ENCODE measurements at places on chromosomes 3 and 15.

- no peak for DNase-seq
Observed at GRCh38 chr3:88369337-88369736, 219.6 kb downstream of the C3orf38 start.

DNA sequence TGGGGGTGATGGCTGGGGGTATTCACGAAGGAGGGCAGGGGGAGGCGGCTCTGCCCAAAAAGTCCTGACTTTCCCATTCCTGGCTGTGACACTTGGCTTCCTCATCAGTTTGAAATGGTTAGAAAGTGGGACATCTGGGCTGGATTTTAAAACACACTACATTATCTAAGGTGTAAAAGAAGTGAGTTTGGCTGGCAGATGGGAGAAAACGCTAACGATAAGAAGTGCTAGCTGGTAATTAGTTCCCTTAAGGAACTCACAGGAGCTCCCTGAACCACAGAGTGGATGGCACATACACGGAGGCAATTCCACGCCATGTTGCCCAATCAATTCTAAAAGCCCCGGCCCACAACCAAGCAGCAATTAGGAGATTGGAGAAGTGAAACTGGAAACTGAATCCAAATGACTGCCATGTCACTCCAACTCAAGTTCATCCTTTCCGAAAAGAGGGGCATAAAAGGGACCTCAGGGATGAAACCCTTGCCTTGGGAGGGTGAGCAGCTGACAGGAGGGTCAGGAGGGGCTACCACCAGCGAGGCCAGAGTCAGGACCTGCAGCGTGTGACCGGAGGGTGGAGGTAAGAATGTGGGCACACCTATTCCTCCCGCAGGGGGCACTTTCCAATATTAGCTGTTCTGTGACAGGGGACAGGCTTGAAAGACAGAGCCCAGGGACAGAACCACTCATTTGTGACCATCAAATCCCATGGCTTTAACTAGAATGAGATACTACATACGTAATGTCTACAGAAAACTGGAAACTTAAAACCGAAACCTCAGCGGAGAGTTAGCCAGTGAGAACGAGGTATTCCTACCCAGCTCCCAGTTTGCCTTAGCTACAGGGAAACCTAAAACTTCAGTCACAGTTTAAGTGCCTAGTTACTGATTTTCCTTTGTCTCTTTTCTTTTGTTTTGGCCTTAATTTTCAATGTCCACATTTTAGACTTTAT lies 95.3 kb upstream of the OXTR start:
- DNase-seq, result peak; percentile 13

GRCh38 chr15:45150481-45150880 lies 20.7 kb downstream of the DUOX1 start:
- no peak for DNase-seq

- DNase-seq, result no peak
Observed at GRCh38 chr3:162367429-162368260, 871.0 kb downstream of the OTOL1 start.

- DNase-seq, result peak; percentile 22
Observed at GRCh38 chr3:50164984-50165909, 10.1 kb downstream of the SEMA3F start.

DNA sequence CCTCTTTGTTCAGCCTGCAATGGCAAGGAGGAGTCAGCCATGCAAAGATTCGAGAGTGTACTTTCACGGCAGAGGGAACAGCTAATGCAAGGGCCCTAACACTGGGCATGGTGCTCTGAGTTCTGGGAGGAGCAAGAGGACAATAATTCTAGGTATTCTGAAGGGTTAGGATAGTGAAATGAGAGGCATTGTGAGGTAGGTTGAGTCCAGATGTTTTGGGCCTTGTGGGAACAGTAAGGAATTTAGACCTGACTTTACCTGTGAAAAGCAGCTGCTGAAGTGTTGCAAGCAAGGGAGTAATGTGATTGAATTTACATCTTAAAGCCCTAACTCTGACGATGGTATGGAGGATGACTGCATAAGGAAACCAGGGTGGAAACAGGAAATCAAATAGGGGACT lies 211.6 kb downstream of the CNTN3 start:
- no peak for DNase-seq

DNA sequence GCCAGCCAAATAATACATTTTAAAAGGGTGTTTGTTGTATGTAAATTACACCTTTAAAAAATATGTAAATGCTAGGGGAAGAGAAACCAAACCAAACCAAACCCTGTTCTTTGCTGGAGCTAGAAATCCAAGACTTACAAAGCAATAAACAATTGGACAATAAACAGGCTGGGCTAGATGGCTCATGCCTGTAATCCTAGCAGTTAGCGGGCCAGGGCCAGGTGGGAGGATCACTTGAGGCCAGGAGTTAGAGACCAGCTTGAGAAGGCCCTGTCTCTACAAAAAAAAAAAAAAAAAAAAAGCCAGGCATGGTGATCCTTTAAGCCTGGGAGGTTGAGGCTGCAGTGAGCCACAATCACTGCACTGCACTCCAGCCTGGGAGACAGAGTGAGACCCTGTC lies 12.5 kb downstream of the STOML1 start:
- DNase-seq, result no peak

DNA sequence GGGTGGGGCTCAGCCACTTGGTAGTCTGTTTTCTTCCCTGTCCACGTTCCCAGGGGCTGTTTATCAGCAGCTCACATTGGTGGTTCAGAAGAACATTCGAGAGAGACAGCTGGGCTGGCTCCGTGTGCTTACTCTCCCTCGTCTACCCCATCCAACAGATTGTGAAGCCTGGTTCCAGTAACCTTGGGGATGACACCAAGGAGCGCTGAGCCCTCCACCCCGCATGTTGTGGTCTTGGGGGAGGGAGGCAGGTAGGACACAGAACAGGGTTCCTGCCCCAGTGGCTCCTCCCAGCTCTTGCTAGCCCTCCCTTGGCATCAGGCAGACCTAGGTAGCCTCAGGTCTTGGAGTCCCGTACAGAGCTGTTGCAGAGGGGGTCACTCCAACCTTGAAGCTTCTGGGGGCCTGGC lies 33.1 kb downstream of the KLF13 start:
- no peak for DNase-seq

DNA sequence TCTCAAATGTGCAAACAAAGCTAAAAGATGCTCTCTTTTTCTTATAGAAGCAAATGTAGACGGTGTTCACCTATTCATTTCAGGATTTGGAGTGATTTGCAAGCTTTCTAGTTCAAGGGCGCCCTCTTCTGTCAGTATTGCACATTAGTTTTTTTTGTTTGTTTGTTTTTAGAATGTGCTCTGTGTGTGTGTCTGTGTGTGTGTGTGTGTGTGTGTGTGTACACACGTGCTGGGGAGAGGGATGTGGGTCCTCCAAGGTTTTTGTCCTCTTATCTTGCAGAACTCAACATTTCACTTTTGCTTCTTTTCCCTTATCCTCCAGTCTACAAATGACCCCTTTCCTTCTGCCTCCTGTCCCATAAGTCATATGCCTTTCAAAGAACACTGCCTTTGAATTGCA lies 23.5 kb downstream of the DNAH1 start:
- peak; percentile 46 for DNase-seq

DNA sequence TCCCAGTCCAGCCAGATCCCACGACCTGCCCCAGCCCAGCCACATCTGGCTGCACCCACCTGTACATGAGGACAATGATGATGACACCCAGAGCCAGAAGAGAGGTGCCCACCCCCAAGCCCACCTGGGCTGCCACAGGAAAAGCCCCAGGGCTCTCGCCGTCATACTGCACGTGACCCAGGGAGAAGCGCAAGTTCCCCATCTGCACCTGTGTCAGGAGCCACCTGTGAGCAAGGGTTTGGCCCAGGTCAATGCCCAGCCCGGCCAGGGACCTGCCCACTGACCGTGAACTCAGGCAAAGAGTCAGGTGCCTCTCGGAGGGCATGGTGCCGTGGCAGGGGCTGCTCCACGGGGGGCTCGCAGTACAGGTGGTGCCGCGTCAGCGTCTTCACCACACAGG lies 16.3 kb downstream of the PLXNB1 start:
- DNase-seq, result no peak

DNA sequence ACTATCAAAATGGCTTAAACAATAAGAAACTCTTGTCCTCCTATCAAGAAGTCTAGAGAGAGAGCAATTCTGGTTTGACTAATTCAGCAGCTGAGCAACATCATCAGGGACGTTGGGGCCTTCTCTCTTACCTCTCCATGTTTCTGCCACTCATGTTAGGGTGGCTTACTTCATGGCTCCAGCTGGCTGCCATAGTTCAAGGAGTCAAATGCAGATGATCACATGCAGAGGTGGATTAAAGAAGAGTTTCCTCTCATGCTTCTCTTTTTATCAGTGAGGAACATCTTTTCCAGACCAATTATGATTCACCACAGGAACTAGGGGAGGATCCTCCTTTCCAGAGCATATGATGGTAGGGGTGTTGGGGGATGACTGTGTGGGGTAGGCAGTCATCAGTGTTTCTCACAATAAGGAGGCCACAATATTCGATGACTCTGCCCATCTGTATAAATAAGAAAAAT lies 45.5 kb downstream of the NEK11 start:
- DNase-seq, result no peak

DNA sequence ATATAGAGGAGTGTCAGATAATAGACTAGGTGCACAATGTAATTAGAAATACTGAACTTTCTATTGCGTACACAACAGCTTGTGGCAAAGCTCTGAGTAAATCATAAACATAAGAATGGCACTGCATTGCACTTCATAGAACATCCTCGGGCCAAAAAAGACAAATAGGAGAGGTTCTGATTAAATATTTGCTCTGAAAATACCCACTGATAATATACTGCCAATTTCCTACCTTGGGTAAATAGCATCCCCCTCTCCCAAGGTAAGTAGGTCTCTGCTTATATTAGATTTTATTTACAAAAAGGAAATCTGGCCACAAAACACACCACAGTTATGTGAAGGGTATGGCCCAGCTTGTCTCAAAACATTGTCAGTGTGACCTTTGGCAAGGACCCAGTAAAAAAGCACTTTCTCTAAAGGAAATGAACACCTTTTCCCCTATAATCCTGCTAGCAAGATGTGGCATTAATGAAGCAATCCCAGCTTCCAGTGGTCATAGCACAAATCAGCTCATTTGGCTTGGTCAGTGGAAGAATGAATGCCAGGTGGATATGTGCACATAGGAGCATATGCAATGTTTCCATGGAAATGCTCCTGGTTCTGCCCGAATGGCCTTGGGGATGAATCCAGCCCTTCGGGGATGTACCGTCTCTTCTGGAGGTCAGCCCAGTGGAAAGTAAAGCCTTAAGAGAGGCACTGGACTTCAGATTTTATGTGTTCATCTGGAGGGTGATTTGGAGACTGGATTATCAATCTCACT lies 315.9 kb downstream of the LSAMP start:
- DNase-seq, result no peak

- no peak for DNase-seq
Observed at GRCh38 chr15:70923311-70924080, 30.9 kb downstream of the LRRC49 start.

GRCh38 chr15:28904003-28904402 lies 18.2 kb downstream of the APBA2 start:
- no peak for DNase-seq

DNA sequence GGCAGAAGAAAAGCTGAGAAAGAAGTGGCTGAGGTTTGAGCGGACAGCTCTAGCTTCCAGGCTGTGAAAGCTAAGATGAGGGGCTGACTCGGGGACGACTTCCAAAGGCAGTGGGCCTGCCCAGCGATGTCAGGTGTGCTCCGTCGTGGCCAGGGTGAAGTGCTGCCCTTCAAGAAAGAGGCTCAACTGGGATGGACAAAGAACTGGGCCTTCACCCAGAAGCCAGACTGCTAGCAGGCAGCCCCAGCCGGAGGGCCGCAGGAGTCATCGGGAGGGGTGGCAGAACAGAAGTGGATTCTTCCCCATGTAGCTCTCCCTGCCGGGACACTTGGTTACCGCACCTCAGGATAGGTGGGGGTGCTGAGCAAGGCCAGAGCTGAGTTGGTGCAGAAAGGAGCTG lies 13.1 kb upstream of the SEC13 start:
- no peak for DNase-seq

DNA sequence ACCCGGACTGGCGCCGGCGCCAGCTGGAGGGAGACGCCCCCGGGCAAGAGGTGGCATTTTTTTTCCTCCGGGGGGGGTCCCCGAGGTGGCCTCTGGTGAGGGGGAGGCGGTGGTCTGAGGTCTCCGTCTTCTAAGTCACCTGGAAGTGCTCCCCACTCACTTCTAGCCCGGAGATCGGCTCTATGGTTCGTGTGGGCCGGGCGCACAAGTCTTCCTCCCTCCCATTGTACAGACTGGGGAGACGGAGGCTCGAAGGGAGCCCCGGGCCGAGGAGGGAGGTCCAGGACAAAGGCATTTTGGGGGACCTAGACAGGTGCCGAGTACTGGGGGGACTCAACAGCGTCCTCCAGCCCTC lies 4.4 kb downstream of the GATA2 start:
- DNase-seq, result no peak

DNA sequence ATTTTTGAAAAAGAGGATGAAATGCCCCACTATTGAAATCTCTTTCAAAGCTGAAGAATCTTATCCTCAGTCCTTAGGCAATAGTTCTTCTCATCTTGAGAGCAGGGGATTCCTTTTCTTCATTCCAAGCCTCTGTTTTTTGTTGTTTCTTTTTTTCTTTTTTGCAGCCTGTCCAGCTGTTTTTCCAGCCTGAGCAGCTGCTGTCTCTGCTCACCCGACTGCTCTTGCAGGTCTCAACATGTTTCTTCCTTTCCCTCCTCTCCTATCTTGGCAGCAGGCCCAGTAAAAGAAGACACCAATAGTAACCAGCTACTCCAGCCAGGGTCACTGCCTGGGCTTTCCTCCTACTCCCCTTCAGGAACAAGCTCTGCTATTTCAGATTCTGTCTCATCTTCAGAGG lies 23.8 kb downstream of the MEX3B start:
- DNase-seq, result no peak

DNA sequence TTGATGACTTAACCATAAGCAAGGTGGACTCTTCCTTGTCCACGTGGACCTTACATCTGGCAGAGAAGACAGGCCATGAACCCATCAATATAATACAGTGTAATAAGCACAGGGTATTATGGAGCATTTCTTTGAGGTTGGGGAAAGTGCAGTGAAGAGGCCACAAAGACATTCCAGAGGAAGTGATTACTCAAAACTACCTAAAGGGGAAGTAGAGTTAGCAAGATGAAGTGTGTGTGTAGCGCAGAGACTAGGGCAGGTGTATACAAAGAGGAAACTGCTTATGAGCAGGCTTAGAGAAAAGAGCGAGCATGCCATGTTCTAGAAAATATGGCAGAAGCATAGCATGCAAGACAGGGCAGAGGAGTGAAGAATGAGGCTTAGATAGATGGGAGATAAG lies 17.9 kb downstream of the CP start:
- no peak for DNase-seq

DNA sequence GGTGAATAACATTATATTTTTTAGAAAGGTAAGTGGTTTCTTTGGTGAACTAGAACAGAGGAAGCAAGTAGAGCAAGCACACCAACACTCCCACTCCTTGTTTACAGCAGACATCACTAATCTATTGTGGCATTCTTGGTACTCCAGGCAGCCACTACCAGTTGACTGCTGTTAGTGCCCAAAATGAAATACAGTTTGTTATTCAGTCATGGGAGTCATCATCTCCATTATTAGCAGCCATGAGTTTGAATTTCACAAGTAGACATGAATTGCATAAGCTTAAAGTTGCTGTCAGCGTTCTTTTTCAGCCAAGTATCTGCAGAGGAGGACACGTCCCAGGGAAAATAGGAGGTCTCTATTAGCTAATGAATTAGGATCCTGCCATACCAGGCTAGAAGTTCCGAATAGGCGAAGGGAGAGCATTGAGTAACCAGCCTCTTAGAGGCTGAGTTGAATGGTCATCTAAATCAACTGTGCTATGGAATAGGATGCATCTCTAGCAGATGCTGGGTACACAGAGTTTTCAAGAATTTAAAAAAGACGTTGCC lies 252.7 kb upstream of the ICE2 start:
- no peak for DNase-seq

- DNase-seq, result no peak
Observed at GRCh38 chr3:183488343-183488742, 59.9 kb upstream of the MCF2L2 start.

Measured in RCC 7860 (cell line).